ENCODE measurements at places on chromosomes 7 and 10.

DNA sequence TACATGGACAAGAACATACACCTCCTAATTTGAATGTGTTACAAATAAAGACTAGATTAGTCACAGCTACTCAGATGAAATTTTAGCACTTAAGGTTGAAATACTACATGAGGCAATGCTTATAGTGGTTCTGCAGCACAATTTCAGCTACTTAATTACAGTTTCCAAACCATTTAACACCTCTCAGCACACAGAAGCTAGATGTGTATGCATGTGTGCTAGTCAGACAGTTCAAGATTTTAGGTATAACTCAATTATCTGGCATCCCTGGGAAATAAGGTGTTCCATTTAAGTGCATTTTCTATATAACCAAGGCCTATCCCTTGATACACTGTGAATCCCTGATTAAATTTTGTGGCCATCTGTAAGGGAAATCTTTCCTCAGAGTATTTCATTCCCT is 141.8 kb downstream of the CHCHD3 start:
- DNase-seq: no peak

GRCh38 chr10:70552586-70552985 is 50.0 kb downstream of the PRF1 start:
- DNase-seq: no peak

- no peak for DNase-seq
Observed at GRCh38 chr7:92949748-92950147, 113.4 kb upstream of the CDK6 start.

DNA sequence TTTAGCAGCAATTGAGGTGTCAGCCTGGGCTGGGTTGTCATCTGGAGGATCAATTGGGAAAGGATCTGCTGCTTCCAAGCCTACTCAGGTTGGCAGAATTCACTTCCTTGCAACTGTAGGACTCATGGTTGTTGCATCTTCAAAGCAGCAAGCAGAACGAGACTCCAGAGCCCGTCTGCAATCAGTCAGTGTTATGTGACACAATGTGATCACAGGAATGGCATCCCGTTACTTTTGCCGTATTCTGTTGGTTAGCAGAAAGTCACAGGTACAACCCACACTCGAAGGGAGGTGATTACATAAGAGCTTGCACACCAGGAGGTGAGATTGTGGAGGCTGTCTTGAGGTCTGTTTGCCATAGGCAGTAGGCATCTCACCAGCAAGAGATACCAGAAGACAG is 15.4 kb upstream of the LYZL1 start:
- no peak for DNase-seq

GRCh38 chr10:86345859-86346798 is 20.5 kb downstream of the GRID1 start:
- no peak for DNase-seq

DNA sequence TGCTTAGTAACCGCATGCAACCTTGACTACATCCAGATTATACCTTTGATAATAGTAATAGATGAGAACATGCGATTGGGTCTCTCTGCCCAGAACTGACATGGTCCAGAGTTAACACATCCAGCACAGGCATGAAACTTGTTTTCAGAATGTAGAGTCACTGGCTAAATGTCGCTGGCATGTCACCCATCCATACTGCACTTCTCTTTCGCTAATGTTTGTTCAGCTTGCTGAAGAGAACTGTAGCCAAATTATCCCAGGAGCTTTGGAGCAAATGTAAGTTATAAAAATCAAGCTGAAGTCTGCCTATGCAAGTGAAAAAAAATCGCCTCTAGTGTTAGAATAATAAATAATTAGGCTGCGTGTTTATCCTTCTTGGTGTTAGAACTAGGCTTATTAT is 98.2 kb downstream of the PRTFDC1 start:
- DNase-seq: no peak

DNA sequence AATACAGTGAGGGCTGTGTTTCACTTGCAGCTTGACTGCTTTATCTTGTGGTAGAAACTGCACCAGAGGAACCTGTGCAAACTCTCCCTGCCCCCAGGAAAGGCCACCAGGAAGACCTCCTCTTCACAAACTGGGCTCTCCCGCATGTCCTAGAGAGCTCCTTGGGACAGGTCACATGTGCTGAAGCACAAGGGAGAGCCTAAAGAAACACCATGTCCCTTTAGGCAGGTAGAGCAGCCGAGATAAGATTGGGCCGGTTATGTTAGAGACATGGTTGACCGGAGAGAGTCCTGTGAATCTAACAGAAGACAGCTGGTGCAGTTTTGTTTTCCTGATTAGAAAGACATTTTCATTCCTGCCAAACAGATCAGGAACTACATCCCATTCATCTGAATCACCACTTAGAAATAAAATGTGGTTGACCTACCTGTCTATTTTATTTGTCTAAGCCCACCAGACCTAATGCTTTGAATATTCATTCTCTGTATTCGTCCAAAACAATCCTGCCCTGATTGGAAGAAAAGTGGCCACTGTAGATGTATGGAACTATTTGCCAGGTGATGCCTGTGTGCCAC is 224.1 kb downstream of the GLI3 start:
- no peak for DNase-seq

DNA sequence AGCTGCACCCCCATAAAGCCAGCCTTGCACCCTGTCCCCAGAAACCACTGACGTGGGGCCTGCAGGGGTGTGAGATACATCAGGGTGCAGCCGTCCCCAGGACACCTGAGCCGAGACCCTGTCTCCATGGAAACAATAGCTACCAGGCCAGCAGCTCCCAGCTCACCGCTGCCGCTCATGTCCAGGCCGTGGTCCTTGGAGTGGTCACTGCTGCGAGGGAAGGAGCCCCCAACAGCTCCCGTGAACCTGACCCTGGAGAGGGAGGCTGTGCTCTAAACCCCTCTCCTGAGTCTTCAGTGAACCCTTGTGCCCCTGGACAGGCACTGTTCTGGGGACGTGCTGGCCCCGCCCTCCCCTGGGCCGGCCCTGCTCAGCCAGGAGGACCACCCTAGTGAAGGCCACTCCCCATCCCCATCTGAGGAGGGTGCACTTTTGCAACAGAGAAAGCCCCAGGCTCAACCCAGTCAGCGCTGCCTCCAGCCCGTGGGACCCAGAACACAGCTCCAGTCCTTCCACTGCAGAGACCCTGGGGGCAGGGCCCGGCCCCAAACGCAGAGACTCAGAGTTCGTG is 19.6 kb upstream of the INPP5A start:
- DNase-seq: no peak

- DNase-seq: no peak
Observed at GRCh38 chr7:18770822-18771221, 275.3 kb downstream of the HDAC9 start.

DNA sequence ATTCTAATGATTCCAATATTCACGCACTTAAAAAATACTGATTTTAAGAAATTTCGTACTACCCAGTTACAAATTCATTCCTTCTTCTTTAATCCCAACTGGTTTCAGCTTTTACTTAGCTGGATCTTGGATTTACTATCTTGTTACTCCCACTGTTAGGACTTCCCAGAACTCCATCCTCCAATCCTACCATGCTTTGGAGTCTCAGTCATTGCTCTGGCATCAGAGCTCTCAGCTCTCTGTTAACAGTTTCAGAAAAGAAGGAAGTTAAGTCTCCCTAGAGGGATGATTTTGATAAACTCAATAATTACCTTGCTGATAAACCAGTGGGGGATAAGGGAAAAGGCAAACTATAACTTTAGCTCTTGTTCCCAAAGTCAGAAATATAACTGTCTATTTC is 9.5 kb downstream of the PPA1 start:
- no peak for DNase-seq

GRCh38 chr7:149859876-149860275 is 13.9 kb upstream of the ATP6V0E2 start:
- DNase-seq: no peak

DNA sequence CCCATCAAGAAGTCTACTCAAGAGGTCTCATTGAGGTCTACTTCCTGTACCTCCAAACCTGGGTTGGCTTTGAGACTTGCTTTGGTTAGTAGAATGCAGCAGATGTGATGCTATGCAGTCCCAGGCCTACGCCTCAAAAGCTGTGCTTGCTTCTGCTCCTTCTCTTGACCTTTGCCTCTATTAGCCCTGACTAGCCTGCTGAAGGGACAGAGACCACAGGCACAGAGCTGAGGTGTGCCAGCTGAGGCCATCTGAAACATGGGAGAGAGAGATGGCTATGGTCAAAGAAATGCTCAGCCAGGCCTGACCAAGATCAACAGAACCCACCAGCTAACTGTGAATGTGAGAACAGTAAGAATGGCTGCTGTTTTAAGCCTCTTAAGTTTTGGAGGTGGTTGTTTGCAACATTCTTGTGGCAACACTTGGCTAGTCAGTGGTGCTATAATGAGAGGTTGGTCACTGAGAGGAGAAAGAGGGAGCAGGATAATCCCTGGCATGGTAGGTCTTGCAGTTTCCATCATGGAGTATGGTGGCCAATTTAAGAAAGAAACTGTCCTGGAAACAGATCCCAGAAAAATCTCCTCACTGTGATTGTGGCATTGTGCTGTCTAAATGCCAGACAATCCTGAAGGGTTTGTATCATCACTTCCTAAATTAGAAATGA is 176.1 kb upstream of the PHYHIPL start:
- no peak for DNase-seq

DNA sequence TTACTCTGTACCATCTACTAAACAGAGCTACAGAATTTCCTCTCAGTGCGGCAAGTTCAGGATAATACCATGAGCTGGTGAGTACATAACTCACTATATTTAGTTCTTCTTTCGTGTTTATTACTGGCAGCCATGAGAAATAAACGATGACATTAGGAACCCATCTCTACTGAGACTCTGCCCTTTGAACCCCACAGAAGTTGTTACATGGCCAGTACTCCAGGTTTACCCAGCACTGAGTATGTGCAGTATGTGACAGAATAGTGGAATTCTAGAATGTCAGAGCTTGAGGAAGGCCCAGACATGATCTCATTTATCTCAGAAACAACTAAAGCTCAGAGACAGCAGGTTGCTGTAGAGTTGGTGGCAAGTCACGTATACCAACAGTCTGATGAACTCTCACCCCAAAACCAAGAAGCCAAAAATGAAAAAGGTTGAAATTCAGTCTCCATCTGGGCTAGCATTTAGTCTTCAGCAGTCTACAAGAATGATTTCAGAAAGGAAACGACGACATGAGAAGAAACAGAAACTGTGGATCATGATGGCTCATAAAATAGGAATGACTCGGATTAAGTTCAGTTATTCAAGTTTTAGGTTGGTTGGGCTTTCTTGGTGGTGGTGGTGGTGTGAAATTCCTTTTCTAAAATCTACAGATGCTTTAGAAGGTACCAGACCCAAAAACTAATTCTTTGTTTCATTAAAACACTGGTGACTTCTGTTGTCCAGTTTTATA is 78.5 kb downstream of the SORBS1 start:
- no peak for DNase-seq

DNA sequence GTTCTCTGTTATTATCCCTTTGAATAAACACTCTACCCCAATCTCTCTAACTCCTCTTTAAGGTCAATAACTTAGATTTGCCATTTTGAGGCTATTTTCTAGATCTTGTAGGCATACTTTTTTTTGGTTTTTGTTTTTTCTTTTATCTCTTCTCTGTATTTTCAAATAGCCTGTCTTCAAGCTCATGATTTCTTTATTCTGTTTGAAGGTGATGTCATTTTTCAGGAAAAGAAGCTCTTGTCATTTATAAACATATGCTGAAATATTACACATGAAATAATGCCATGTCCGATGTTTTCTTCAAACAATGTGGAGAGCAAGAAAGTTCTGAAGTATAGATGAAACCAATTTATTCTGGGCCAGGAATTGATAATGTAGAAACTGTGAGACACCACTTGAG is 57.5 kb upstream of the CABCOCO1 start:
- DNase-seq: no peak

GRCh38 chr7:11830582-11831155 is 1.3 kb downstream of the THSD7A start:
- DNase-seq: no peak

DNA sequence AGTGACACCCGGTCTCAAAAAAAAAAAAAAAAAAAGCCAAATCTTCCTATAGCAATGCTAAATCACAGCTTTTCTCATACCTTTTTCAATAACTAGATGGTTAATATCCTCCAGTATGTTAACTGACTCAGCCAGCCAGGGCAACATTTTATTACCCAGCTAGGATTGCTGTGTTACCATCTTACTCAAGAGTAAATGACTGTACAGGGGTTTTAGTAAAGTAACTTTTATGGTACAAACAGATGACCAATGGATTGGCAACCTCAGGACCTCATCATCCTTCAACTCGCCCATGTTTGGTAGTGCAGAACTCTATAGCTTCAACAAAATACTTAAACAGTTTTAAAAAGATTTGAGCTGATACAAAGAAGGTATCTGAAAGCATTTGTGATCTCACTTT is 59.5 kb downstream of the HBP1 start:
- no peak for DNase-seq

- no peak for DNase-seq
Observed at GRCh38 chr7:132943645-132944044, 138.2 kb downstream of the CHCHD3 start.

GRCh38 chr7:155705623-155706360 is 61.3 kb downstream of the RBM33 start:
- no peak for DNase-seq

DNA sequence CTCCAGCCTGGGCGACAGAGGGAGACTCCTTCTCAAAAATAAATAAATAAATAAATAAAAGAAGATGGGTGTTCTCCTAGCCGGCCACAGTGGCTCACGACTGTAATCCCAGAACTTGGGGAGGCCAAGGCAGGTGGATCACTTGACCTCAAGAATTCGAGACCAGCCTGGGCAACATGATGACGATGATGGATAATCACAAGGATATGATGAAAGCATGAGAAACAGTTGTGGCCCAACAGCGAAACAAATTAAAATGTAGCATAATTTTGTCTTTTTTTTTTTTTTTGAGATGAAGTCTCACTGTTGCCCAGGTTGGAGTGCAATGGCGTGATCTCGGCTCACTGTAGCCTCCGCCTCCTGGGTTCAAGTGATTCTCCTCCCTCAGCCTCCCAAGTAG is 12.9 kb downstream of the ZNF786 start:
- DNase-seq: no peak

DNA sequence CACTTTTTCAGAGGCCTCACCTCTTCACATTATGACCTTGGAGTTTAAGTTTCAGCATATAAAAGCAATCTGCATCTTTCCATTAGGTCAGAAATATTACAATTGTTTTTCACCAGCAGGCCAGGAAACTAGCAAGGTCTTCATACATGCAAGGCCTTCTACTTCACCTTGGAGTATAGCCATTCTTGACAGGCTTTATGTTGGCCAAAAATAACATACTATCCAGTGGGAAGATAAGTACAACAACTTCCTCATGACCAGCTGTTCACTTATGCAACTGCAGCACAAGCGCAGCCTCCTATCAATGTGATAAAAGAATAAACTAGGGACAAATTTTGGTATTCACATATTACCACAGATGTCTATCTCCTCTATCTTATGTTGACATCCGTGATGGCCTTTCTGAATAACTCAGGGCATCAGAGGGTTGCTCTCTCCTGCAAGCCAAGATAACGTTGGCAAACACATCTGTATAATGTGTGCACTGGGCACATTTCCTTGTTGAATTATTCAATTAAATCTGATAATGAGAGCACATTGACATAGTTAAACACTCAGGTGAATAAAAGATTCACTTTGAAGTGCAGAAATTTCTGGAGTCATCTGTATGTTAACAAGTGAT is 239.8 kb downstream of the FZD1 start:
- DNase-seq: no peak

GRCh38 chr7:56033671-56034432 is 17.4 kb downstream of the PSPH start:
- no peak for DNase-seq
